Suprapubic skin (tissue), 4 donors: ENCODE measurements at places on chromosomes 6 and 20.

GRCh38 chr20:51494241-51495110 lies 48.0 kb downstream of the NFATC2 start:
- H3K27me3 ChIP-seq: no peaks in the 10 kb centered on the region
- DNase-seq: peak; percentile 31
- H3K36me3 ChIP-seq: no peaks in the 10 kb centered on the region
- H3K4me1 ChIP-seq: peaks cover 42% of the 10 kb centered on the region

GRCh38 chr6:26216886-26217713 lies 129.9 kb downstream of the HFE start:
- peak overlapping the region; percentile 96 for H3K27ac ChIP-seq
- DNase-seq: peak; percentile 92
- H3K27me3 ChIP-seq: peaks cover 17% of the 10 kb centered on the region
- peak overlapping the region; percentile 65 for H3K4me3 ChIP-seq
- peaks cover 25% of the 10 kb centered on the region for H3K4me1 ChIP-seq
- no peaks in the 10 kb centered on the region for H3K36me3 ChIP-seq

- no peaks in the 10 kb centered on the region for H3K36me3 ChIP-seq
- no peaks in the 10 kb centered on the region for H3K4me1 ChIP-seq
- H3K27me3 ChIP-seq: no peaks in the 10 kb centered on the region
- H3K27ac ChIP-seq: no peak overlapping the region
- DNase-seq: no peak
Measured at GRCh38 chr6:45086360-45087084, 241.6 kb upstream of the RUNX2 start.

DNA sequence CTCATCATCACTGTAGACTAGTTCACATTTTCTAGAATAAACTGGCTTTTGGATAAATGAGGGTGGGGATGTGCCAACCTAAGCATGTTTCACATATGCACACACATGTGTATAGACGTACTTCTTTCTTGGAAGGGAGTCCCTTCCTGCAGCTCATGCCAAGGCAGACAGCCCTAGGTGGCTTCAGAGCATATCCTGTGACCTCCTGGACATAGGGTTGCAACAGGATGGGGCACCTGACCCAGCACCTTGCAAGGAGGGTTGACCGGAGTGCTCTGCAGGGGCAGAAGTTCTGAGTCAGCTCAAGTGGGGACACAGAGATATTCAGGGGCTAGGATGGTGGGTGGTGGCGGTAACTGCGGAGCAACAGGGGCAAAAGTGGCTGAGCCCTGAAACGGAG lies 68.6 kb upstream of the RALGAPA2 start:
- no peak for DNase-seq
- H3K27ac ChIP-seq: peak overlapping the region; percentile 83
- no peaks in the 10 kb centered on the region for H3K36me3 ChIP-seq
- H3K4me3 ChIP-seq: no peak overlapping the region
- peaks cover 39% of the 10 kb centered on the region for H3K4me1 ChIP-seq

DNA sequence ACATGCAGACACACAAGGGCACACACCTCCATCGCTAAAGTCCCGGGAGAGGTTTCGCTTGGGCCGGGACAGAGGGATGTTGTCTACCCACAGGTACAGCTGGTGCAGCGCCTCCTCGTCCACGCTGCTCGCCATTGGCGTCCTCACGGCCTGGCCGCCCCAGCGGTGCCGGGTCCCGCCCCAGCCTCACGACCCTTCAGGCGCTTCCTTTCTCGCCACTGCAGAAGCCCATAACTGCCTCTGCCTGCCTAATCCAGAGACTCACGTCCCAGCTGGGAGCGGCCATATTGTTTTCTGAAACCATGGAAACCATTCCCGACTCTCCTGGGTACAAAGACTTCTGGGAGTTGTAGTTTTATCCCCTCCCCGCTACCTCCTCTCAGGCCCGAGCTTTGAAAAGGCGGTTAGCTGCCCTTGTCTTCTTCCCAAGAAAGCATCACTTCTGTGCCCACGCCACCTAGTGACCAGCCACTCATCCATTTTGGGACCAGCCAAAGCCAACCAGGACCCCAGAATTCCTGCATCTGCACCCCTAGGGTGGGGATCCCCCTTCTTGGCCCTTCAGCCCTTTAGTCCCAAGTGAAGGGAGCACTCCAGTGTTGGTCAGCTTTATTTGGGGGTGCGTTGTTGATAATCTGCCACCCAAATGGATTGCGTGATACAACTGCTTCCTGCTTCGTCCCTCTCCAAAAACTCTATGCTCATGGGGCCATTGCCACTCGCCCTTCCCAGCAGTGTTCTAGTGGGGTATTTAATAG lies at the start of gene SPEF1:
SPEF1 (minus strand) TSS at position 296 of the 758 bp plus-strand sequence; CDS start at position 135, 161 bp downstream.
- H3K27me3 ChIP-seq: no peaks in the 10 kb centered on the region
- peak within 1 kb of the TSS; percentile 62 for H3K27ac ChIP-seq
- peaks cover 74% of the 10 kb centered on the region for H3K4me1 ChIP-seq
- no peak for DNase-seq
- H3K36me3 ChIP-seq: peaks cover 3% of the 10 kb centered on the region
- peak within 1 kb of the TSS; percentile 49 for H3K4me3 ChIP-seq

DNA sequence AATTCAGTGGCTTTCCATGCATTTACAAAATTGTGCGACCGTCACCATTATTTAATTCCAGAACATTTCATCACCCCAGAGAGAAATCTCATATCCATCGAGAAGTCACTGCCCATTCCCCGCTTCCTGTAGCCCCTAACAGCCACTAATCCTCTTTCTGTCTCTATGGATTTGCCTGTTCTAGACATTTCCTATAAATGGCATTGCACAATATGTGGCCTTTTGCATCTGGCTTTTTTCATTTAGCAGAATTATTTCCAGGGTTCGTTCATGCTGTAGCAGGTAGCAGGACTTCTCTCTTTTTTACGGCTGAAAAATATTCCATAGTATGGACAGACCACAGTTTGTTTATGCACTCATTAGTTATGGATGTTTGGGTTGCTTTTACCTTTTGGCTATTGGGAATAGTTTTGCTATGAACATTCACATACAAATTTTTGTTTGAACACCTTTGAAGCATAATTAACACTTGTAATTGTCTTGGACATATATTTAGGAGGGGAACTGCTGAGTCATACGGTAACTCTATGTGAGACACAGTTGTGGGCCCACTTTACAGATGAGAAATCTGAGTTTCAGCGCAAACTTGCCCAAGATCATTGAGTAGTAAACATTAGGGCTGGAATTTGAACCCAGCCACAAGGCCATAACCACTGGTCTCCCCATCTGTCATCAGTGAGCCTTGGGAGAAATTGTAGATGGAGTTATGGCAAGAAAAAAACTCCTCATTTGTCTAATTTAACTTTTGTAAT lies 126.9 kb downstream of the BMP7 start:
- DNase-seq: no peak
- no peaks in the 10 kb centered on the region for H3K4me1 ChIP-seq
- H3K27me3 ChIP-seq: peaks cover 6% of the 10 kb centered on the region
- no peaks in the 10 kb centered on the region for H3K36me3 ChIP-seq
- H3K4me3 ChIP-seq: no peak overlapping the region

- no peak overlapping the region for H3K4me3 ChIP-seq
- no peaks in the 10 kb centered on the region for H3K27me3 ChIP-seq
- peaks cover 7% of the 10 kb centered on the region for H3K36me3 ChIP-seq
- H3K4me1 ChIP-seq: peaks cover 28% of the 10 kb centered on the region
- no peak overlapping the region for H3K27ac ChIP-seq
Measured at GRCh38 chr6:43578748-43579147, 2.8 kb downstream of the POLH start.

- DNase-seq: no peak
- no peak overlapping the region for H3K27ac ChIP-seq
Measured at GRCh38 chr6:90910893-90911292, 324.0 kb upstream of the MAP3K7 start.

- H3K4me3 ChIP-seq: no peak overlapping the region
- no peaks in the 10 kb centered on the region for H3K36me3 ChIP-seq
- DNase-seq: no peak
Measured at GRCh38 chr6:74720923-74721322, 484.9 kb downstream of the COL12A1 start.

GRCh38 chr6:163565140-163565539 lies 150.6 kb downstream of the QKI start:
- no peaks in the 10 kb centered on the region for H3K27me3 ChIP-seq
- no peak for DNase-seq
- no peak overlapping the region for H3K27ac ChIP-seq
- no peaks in the 10 kb centered on the region for H3K4me1 ChIP-seq

GRCh38 chr6:84269947-84270733 lies 42.7 kb upstream of the CEP162 start:
- DNase-seq: no peak
- no peak overlapping the region for H3K4me3 ChIP-seq
- no peak overlapping the region for H3K27ac ChIP-seq
- H3K27me3 ChIP-seq: no peaks in the 10 kb centered on the region
- no peaks in the 10 kb centered on the region for H3K36me3 ChIP-seq

DNA sequence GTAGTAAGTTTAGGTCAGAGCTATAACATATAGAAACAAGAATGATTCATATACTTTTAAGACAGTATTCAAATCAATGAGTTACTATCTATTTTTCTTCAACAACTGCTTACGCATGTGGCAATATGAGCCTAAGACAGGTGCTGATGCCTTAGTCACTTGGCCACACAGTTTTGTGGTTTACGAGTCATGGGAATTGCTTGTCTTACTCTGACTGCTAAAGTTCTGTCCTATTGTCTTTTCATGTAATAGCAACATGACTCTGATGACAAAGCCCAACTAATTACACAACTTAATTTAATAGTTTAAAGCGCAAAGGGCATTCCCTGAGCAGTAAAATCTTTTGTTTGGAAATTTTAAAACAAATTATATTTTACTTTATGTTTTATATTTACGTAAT lies 159.3 kb upstream of the CENPW start:
- no peak overlapping the region for H3K27ac ChIP-seq
- H3K4me1 ChIP-seq: no peaks in the 10 kb centered on the region
- H3K36me3 ChIP-seq: no peaks in the 10 kb centered on the region
- H3K27me3 ChIP-seq: no peaks in the 10 kb centered on the region
- H3K4me3 ChIP-seq: no peak overlapping the region
- DNase-seq: no peak

GRCh38 chr6:99181174-99181573 lies 168.3 kb downstream of the FAXC start:
- no peaks in the 10 kb centered on the region for H3K27me3 ChIP-seq
- no peak overlapping the region for H3K27ac ChIP-seq
- no peak for DNase-seq

DNA sequence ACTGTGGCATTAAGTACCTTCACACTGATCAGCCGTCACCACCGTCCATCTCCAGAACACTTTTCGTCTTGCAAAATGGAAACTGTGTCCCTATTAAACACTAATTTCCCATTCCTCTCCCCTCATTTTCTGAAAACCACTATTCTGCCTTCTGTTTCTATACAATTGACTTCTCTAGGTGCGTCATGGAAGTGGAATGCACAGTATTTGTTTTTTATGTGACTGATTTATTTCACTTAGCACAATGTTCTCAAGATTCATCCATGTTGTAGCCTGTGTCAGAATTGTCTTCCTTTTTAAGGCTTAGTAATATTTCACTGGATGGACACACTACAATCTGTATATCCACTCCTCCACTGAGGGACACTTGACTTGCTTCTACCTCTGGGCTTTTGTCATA lies 53.8 kb upstream of the PDE10A start:
- no peak for DNase-seq
- no peak overlapping the region for H3K4me3 ChIP-seq
- peaks cover 2% of the 10 kb centered on the region for H3K27me3 ChIP-seq
- H3K36me3 ChIP-seq: no peaks in the 10 kb centered on the region

- H3K27ac ChIP-seq: no peak overlapping the region
- H3K4me3 ChIP-seq: no peak overlapping the region
- no peaks in the 10 kb centered on the region for H3K4me1 ChIP-seq
- H3K27me3 ChIP-seq: no peaks in the 10 kb centered on the region
- H3K36me3 ChIP-seq: no peaks in the 10 kb centered on the region
Measured at GRCh38 chr6:72363844-72364740, 257.8 kb upstream of the KCNQ5 start.

GRCh38 chr20:16124911-16125776 lies 448.1 kb downstream of the KIF16B start:
- H3K36me3 ChIP-seq: no peaks in the 10 kb centered on the region
- no peaks in the 10 kb centered on the region for H3K4me1 ChIP-seq
- no peak for DNase-seq
- no peak overlapping the region for H3K27ac ChIP-seq

DNA sequence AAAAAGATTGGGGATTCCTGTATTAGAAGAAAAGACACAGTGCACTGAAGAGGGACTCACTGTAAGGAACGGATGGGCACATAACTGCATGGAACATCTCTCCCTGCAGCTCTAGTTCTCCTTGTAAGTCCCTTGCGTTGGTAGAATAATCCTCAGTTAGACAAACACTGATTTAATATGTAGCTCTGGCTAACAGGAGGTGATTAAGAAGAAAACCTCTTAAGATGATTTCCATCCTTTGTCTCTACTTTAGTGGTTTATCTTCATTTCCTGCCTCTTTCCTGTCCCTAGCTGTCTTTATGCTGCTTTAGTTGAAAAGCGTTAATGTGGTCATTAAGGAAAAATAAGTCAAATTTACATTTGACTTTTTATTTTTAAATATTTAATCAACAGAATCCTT lies 86.6 kb downstream of the SLC16A10 start:
- no peaks in the 10 kb centered on the region for H3K4me1 ChIP-seq
- H3K27ac ChIP-seq: no peak overlapping the region
- no peak overlapping the region for H3K4me3 ChIP-seq
- H3K36me3 ChIP-seq: no peaks in the 10 kb centered on the region
- H3K27me3 ChIP-seq: no peaks in the 10 kb centered on the region

DNA sequence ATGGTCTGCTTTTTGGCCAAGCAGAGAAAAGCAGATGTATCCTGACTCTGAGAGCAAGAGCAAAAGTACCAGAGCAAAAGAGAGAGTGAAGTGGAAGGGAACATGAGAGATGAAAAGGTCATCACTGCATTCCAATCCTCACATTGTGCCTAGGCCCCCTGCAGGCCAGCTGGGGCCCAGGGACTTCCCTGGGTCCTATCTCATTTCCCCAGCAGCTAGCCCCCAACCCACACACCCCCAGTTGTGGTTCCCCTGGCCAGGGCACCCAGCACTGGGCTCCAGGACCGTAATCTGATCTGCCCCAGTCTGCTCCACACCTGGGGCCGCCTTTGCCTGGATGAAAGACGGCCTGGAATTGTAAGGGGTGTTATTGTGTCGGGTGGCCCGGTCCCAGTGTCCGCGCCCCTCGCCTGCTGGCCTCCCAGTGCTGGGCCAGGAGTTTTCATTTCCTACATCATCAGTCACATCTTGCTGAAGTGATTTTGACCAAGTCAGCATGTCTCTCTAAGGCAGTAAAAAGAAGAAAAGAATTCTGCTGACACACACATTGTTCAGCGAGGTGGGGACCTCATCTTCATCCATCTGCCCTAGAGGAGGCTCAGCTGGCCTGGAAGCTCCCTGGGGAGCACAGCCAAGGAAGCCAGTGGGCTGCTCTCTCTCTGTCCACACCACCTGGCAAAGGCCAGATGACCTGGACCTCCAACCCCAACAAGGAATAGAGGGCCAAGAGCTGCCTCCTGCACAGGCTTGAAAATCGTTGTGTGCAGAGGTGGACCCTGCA lies 4.0 kb upstream of the BMP7 start:
- H3K27me3 ChIP-seq: peaks cover 29% of the 10 kb centered on the region
- H3K4me3 ChIP-seq: no peak overlapping the region
- H3K27ac ChIP-seq: no peak overlapping the region
- H3K36me3 ChIP-seq: no peaks in the 10 kb centered on the region
